ENCODE measurements at places on chromosomes 7 and 10. TPM values are rescaled to one million over a fixed set of nuclear protein-coding genes. Genes with fewer than 3 reads are reported as not detected.

The TUBAL3 gene
- polyA plus RNA-seq, result 0.24 TPM

The CRYGN gene
- polyA plus RNA-seq, result 0.31 TPM

The SRRM3 gene
- polyA plus RNA-seq, result 2.2 TPM

DNA sequence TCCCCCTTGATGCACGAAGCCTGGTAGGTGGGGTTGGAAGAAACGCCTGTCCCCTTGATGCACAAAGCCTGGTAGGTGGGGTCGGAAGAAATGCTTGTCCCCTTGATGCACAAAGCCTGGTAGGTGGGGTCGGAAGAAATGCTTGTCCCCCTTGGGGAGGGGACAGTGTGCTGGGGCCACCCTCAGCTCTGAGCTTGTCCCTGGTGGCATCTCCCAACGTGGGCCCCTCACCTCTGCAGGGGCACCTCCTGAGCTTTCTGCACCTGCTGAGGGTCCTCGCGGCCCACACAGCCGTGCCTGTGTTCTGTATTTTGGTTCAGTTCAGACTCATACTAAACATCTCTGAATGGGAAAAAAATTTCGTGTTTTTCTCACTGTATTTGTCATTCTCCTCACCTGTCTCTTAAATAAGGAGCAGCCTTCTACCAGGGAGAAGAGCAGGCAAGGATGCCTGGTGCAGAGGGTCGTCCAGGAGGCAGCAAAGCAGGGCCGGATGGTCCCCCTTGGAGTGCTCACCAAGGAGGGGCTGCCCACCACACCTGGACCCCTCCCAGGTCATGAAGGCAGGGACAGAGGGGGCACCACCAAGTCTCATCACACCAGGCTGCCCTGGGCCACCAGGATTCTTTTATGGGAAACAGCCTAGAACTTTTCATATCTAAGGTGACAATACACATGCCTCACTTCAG, 24.7 kb downstream of the VIPR2 start:
- DNase-seq, result no peak

- DNase-seq, result no peak
These were observed 60.4 kb downstream of the CHST3 start for GRCh38 chr10:72024596-72024995.

GRCh38 chr7:93715234-93715633, 140.7 kb upstream of the CALCR start:
- DNase-seq, result peak; percentile 3

- DNase-seq, result no peak
These were observed 15.4 kb downstream of the PPP2R2D start for GRCh38 chr10:131915990-131916766.

The ACSL5 gene
- 5.9 TPM for polyA plus RNA-seq

DNA sequence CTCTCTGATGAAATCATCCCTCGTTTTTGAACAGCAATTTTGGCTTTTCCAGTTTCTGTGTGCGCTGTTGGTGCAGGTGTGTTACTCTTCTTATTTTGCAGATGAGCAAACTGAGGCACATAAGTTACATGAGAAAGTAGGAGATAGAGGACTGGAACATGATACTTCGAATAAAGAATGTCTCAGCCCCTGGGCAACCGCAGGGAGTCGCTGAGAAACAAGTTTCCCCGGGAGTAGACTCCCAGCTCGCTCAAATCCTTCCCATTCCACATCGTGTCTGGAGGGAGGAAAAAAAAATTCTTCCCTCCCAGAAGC, 18.0 kb downstream of the MXI1 start:
- no peak for DNase-seq

The SPDYE2B gene
- polyA plus RNA-seq, result 0.39 TPM

DNA sequence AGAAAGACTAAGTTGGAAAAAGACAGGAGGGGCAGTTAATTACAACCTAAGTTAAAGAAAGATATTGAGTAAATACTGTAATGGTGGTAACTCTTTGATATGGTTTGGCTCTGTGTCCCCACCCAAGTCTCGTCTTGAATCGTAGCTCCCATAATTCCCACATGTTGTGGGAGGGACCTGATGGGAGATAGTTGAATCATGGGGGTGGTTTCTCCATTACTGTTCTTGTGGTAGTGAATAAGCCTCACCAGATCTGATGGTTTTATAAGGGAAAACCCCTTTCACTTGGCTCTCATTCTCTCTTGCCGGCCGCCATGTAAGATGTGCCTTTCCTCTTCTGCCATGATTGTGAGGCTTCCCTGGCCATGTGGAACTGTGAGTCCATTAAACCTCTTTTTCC, 143.8 kb downstream of the GRK5 start:
- DNase-seq, result no peak

The FANK1 gene
- 8.2 TPM for polyA plus RNA-seq

GRCh38 chr10:109996766-109997171, 11.0 kb upstream of the ADD3 start:
- DNase-seq, result no peak

GRCh38 chr10:11473128-11473760, 138.2 kb downstream of the USP6NL start:
- DNase-seq, result no peak

GRCh38 chr7:72435366-72435765, 23.2 kb upstream of the CALN1 start:
- DNase-seq, result no peak

The PRKCQ gene
- 1.6 TPM for polyA plus RNA-seq

DNA sequence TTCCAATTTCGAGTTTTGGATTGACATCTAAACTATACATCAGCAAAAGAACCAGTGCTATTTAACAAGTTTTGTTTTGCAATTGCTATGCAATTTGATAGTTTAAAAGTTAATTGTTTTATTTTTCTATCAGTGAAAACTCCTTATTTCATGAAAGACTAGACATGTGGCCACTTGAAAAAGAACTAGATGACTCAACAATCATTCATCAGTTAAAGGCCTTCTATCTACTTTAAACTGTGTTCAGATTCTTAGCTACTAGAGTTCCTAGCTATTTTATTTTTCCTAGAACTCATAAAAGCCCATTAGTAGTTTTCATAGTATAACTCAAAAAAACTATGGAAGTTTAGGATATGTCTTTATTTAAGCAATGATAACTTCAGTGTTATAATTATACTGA, 104.6 kb upstream of the LSM8 start:
- DNase-seq, result no peak

The CALML3 gene
- not detected for polyA plus RNA-seq

DNA sequence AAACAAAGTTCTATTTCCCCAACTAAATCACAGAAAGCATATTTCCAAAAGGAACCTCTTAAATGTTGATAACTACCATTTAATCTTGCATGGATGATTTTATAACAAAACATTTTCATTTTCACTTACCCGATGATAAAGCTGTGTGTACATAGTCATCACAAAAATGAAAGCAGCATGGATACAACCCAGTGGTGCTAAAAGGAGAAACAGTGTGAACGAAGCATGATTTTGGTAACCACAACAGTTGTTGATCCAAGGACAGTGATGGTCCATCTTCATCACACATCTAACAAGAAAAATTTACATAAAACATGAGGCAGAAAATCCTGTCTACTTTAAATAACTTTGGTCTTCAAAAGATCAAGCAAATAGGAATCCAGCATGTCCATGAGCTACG, 4.7 kb downstream of the ZDHHC6 start:
- no peak for DNase-seq

The TBATA gene
- not detected for polyA plus RNA-seq

DNA sequence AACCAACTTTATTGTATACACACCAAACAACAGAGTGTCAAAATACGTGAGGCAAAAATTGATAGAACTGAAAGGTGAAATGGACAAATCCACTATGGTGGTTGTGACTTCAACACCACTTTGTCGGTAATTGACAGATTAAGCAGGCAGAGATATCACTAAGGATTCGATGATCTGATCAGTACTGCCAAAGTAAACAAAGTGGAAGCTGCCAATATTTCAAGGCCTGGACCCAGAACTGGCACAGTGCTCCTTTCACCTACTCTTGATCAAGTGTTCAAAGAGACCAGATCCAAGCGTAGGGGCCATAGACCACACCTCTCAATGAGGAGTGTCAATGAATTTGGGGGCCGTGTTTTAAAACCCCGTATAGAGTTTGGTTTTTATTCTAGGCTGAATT, 167.0 kb downstream of the CDK14 start:
- DNase-seq, result no peak

The CLRN3 gene
- not detected for polyA plus RNA-seq

GRCh38 chr10:112803961-112804401, 146.1 kb upstream of the TCF7L2 start:
- DNase-seq, result no peak

The ACTL6B gene
- 0.19 TPM for polyA plus RNA-seq

The KCNIP2 gene
- 3.3 TPM for polyA plus RNA-seq

The SPACDR gene
- polyA plus RNA-seq, result 1.4 TPM

DNA sequence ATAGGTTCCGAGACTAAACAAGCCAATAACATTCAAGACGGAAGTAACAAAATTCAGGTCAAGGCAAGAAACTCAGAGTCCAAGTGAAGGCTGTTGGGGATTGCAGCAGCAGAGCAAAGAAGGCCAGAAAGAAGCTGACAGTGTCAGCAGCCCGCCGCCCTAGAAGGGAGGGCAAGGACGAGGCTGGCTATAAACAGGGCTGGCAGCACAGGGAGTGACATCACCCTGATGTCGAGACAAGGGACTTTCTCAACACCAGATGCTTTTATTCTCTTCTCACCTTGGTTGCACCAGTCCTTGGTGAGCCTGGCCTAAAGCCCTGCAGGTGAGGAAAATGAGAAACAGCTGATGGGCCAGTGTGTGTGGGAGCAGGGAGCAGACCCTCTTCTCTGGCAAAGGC, 687.7 kb upstream of the NRP1 start:
- DNase-seq, result no peak

GRCh38 chr7:106010866-106011265, 47.8 kb downstream of the CDHR3 start:
- no peak for DNase-seq

DNA sequence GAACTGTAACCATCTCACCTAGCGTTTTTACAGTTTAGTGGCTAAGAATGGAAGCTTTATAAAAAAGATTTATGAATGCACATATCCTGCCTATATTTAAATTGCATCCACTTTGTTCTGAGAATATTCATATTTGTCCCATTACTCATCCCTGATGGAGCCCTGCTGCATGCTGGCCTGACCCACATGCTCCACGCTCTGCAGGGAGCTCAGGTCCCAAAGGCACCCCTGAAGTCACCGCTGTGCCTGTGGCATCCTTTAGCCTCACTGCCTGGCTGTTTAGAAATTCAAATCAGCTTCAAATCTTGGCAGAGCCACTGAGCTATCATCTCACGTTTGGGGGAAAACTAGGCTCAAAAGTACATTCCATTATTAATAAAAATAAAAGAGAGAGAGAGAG, 24.4 kb downstream of the C10orf90 start:
- DNase-seq, result no peak

DNA sequence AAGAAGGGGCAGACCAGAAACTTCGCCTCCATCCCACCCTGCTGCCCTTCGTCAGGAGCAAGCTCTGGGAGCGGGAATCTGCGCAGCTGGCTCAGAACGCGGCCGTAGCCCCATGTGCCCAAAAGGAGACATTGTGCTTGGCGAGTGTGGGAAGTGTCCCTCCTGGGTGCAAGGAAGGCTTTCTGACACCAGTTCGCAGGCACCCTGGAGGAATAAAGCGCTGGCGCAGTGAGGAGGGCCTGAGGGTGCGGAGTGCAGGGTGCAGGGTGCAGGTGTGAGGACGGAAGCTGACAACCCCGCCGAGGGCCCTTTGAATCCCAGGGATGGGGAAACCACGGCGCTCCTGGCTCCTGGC, 811 bp downstream of the SLIT1 start:
- DNase-seq, result no peak

The CC2D2B gene
- 2.4 TPM for polyA plus RNA-seq

GRCh38 chr10:111076682-111077478, at the start of gene ADRA2A:
TSS of gene ADRA2A (plus strand) at chr10:111077029. CDS start at chr10:111077997, 968 bp downstream.
- peak; percentile 51 for DNase-seq

The TAC1 gene
- polyA plus RNA-seq, result 32.2 TPM

GRCh38 chr10:28317760-28318159, 14.9 kb upstream of the MPP7 start:
- DNase-seq, result no peak

The PNLIP gene
- polyA plus RNA-seq, result not detected

GRCh38 chr10:72303424-72304128, 29.9 kb downstream of the DDIT4 start:
- no peak for DNase-seq

DNA sequence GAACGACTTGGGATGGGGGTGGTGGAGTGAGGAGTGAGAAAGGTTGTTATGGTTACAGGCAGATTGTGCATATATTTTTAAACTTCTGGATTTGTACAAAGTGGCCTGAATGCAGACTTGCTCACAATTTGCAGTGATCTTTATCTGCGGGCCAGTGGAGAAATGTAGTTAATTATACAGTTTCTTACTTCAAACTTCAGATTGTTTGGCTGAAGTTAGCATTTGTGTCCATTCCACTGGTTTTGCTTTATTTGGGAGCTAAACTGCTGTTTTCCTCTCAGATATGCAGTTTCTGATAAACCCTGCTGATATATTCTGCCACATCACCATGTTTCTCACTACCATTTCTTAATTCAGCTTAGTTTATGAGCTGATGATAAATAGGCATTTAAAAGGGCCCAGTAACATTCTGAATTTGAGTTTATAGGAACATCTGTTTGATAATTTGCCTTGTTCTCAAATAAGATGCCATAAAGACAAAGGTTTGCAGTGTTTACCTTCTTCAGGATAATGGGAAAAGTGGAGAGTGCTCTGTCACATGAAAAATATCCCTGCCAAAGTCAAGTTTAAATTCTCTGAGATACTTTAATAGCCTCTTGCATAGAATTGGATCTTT, 170.1 kb downstream of the ST7 start:
- no peak for DNase-seq

DNA sequence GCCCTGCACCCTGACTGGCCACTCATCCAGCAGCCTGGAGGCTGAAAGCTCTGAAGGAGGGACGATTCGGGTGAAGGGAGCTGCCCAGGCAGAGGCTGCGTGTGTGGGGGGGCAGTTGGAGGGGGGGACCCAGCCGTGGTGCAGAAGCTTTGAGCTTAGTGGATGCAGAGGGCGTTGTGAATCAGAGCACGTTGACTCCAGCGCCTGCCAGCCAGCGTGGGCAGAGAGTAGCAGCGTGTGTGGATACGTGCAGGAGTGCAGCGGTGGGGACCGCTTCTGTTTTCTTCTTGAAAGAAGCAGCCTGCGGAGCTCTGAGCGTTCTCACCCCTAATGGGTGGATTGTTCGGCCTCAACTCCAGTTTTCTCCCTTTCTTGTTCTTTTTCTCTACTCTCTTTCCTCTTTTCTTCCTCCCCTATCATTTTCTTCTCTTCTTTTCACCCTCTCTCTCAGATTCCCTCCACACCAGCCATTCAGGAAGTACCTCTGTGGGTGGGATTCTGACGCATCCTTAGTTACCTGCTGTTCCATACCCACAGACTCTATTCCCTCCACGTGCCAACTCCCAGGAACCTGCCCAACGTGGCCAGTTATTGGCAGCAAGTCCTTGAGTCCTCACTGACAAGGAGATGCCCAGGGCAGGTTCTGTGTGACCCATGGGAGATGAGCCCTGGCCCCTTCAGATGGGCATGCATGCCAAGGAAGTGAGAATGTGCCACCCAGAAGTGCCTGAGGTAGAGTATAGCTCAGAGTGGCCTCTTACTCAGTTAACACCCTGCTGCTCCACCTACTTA, 47.4 kb downstream of the SORCS3 start:
- no peak for DNase-seq

DNA sequence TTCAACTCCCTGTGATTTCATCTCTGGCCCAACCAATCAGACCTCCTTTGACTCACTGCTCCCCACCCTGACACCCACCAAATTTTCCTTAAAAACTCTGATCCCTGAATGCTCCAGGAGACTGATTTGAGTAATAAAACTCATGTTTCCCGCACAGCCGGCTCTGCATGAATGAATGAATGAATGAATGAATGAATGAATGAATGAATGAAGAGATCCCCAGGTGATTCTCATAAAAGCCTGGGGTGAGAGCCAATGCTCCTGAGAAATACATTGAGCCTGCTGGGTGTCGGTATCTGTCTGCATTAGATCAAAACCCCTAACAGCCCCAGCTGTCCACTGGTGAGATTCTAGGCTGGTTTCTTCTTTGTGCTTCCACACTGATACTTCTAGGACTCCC, 58.7 kb downstream of the HTR7 start:
- DNase-seq, result no peak
